HT-29 (cell line): ENCODE measurements at places on chromosomes 1 and 21.

DNA sequence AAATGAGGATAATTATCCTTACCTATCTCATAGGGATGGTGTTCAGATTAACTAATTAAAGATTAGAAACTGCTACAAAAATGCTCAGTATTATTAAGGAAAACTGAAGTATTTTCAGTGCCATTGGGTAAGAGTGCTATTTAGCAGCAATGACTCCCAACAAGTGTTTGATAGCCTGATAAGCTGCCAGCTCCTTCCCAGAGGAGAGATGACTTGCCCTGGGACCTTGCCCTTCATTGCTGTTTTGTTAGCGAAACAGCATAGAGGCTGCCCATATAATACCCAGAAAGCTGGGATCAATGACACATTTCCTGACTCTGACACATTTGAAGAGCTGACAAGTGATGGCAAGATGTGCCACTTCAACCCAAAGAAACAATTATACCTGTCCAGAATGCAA, 592.2 kb downstream of the ADGRL2 start:
- no peak for DNase-seq

- DNase-seq, result peak; percentile 8
Observed at GRCh38 chr1:223140611-223141405, 2.2 kb downstream of the TLR5 start.

DNA sequence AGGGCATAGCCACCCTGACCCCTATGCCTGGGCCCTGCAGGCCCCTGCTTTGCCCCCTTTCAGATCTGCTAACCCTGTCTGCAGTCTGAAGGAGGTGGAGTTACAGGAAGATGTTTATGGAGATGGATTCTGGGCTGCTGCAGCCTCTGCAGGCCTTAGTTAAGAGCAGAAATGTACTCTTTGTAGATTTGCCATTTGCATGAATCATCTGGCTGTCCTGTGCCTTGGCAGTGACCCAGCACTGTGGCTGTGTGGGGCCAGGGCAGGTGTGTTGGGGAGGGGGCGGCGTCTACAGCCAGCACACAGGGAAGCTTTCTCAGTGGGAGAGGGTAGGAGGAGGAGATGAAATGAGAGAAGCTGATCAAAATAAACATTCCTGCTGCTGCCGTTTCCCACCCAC, 867.3 kb downstream of the PLA2G4A start:
- no peak for DNase-seq

GRCh38 chr1:17213782-17214148, 8.8 kb downstream of the PADI1 start:
- no peak for DNase-seq

DNA sequence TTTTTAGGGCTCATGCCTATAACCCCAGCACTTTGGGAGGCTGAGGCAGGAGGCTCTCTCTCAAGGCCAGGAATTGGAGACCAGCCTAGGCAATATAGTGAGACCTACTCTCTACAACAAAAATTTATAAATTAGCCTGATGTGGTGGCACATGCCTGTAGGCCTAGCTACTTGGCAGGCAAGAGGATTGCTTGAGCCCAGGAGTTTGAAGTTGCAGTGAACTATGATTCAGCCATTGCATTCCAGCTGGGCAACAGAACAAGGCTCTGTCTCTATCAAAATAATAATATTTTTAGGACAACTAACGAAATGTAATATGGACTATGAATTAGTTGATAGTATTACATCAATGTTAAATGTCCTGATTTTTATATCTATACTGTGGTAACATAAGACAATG, 68.8 kb upstream of the ARID1A start:
- DNase-seq, result no peak

DNA sequence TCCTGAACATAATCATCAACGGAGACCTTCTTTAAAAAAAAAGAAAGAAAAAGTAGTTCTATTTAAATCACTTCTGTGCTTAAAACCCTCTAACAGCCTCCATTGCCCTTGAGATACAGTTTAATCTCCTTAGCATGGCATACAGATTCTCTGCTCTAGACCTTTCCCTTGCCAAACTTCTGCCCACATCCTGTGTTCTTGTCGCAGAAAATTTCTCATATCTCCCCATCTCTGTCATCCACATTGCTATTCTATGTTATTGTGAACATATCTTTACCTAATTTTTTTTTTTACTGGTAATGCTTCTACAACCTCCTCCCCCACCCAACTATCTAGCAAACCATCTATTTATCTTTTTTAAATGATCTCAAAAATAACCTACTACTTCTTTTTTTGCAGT, 135.7 kb upstream of the PROX1 start:
- no peak for DNase-seq

GRCh38 chr1:15493869-15494390, 18.0 kb downstream of the CELA2B start:
- DNase-seq, result no peak

GRCh38 chr1:54754045-54754444, 10.3 kb downstream of the PARS2 start:
- DNase-seq, result no peak

- DNase-seq, result no peak
Observed at GRCh38 chr1:200665861-200666260, 3.8 kb downstream of the DDX59 start.

DNA sequence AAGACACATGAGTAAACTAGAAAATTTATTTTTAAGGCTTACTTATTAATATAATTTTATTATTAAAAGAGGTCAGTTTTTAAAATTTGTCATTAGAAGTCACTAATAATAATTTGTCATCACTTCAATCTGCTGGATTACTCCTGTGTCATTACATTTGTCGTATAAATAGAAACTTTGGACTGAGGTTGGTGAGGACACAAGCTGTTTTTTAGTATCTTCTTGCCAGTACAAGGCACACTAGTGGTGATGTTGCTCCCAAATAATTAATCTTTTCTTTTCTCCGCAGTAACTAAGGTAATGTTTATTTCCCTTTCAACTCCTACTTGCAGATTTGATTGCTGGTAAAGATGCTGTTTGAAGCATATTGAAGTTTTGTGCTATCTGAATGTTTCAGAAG, 59.4 kb upstream of the TENT5C start:
- no peak for DNase-seq

DNA sequence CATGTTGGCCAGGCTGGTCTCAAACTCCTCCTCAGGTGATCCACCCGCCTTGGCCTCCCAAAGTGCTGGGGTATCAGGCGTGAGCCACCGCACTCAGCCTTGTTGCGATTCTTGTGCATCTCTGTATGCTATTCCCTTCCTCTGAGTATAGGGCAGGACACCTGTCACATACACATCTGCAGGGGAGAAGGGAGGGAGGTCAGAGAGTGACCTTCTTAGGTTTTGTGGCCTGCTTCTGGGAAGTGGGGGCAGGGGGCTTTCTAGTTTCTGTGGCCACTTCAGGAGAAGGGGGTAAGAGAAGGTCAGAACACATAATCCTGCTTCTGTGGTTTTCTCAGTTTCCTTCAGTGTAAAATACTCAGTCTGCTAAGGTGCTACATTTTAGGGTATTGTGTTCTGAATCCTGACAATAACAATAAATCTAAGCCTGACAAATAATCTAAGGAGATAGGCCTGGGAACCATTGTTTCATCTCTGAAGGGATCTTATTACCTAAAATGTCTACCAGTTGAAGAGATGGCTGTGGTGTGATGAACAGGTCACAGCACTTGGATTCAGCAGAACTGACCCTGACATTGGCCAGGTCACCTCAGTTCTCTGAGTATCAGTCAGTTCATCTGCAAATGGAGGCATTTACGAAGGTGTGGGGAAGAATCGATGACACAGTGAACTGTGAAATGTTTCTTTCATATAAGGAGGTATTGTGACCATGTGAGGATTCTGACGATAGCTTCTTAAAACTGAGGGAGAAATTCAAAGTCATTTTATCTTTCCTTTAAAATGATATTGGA, 212.6 kb upstream of the L1TD1 start:
- no peak for DNase-seq

GRCh38 chr1:226821719-226822085, 48.7 kb upstream of the PSEN2 start:
- DNase-seq, result no peak

DNA sequence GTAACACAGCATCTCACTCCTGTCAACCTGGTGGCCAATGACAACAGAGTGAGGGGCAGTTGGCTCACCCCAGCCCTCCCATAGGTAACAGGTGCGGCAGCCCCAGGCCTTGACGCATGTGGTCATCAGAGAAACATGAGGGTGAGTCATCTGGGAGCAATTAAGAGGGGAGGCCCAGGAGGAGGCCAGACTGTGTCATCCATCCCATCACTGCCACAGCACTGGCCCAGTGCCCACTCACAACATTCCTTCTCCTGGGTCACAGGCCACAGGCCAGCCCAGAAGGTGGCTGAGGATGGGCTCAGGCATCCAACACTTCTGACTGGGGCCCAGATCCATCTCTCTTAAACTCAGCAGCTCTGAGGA, 17.1 kb downstream of the TEX35 start:
- peak; percentile 56 for DNase-seq

DNA sequence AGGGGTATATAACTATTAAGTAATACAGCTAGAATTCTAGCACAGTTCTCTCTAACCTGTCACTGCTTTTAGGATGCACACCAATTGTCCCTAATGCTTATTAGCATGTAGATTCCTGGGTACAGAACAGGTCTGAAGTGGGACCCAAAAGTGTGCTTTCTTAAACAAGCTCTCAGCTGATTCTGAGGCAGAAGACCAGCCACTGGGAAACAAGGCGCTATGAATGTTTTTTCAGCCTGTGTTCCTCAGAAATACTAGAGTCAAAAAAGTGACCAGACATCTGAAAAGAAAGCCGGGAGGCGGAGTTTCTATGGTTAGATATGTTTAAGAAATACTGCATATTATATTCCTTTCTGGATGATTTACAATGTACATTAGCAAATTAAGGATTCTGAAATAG, 1.8 kb downstream of the PEF1 start:
- no peak for DNase-seq

- DNase-seq, result no peak
Observed at GRCh38 chr1:29172415-29172939, 9.2 kb downstream of the SRSF4 start.

DNA sequence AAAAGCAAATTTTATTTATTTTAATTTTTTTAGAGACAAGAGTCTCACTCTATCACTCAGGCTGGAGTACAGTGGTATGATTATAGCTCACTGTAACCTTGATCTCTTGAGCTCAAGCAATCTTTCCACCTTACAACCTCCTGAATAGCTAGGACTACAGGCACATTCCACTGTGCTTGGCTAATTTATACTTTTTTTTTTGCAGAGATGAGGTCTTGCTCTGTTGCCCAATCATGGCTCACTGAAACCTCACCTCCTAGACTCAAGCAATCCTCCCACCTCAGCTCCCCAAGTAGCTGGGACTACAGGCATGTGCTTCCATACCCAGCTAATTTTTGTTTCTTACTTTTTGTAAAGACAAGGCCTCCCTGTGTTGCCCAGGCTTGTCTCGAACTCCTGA, 49.5 kb downstream of the DR1 start:
- no peak for DNase-seq

DNA sequence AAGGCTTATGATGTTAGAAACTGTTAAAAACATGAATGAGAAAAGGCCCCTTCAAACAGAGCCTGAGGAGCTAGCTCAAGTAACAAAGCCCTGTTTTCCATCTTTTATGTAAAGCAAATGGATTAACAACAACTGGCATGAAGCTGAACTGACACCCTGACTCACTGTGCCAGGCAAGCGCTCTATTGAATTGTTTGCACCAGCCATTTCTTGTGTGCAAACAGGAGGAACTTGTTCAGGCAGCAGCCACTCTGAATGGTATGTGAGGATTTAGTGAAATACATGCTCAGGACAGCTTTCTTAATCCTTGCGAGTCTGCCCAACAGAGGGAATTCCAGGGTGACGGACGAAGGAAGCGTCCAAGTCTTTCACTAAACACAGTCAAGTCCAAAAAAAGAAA, 291.1 kb upstream of the ADGRL2 start:
- DNase-seq, result no peak

GRCh38 chr1:169631249-169631648, 1.3 kb upstream of the SELP start:
- no peak for DNase-seq

- DNase-seq, result no peak
Observed at GRCh38 chr1:226108935-226109828, 46.7 kb downstream of the H3-3A start.

DNA sequence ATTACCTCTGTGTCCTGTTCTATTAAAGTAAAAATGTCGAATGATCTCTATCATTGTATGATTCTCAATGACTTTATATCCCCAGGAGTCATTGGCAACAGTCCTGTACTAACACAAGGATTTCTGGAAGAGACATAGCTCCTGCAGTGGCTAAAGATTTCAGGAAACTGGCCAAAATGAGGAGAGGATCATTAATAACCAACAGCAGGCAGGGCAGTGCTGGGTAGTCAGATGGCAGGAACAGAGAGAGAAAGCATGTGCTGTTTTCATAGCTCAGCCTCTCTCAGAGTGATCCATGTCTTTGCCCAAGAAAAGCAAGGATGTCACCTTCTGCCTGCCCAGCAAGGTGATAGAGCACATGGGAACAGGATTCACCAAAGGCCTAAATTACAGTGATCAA, 604.7 kb upstream of the PLXNA2 start:
- no peak for DNase-seq

DNA sequence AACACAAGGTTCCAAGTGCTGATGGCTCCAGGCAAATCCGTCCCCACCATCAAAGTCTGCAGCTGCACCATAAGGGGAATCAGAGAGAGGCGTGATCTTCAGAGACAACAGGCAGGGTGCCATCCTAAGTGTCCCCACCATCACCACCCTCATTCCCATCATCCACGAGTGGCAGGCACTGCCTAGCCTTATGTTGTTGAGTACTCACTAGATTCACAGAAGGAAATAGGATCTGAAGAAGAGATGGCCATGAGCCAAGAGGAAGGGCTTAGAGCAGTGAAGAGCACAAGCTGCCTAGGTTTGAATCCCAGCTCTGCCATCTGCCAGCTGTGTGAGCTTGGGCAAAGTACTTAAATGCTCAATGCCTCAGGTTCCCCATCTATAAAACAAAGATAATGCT, 207.3 kb upstream of the CSF3R start:
- no peak for DNase-seq

- no peak for DNase-seq
Observed at GRCh38 chr1:119587341-119587740, 60.7 kb downstream of the ZNF697 start.

GRCh38 chr1:218866507-218866906, 307.2 kb upstream of the LYPLAL1 start:
- no peak for DNase-seq

DNA sequence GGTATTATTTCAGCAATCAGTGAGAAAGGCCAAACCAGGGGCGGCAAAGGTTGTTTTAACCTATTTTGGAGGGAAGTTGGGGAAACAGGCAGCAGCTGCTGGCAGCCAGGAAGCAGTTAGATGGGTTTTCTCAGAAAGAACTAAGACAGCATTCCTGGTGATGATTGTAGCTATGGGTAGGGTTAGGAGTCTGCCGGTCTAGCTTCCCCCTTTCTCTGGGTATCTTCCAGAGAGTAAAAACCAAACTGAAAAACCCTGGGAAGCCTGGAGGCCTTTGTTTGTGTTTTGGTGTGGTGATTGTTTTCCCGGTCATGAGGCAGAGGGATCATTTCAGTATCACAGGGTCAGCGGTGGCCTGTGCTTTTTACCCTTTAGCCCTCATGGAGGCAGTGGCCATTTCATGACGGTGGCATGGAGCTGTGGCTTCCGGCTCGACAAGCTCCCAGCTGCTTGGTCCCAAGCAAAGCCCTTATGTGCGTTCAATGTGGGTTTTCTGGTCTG, 19.5 kb upstream of the TNFRSF1B start:
- DNase-seq, result no peak

GRCh38 chr1:242824435-242824834, 299.9 kb upstream of the PLD5 start:
- DNase-seq, result no peak

GRCh38 chr1:224539971-224540370, 76.1 kb upstream of the CNIH3 start:
- no peak for DNase-seq
